ENCODE measurements at places on chromosomes 6 and 20. TPM values are rescaled to one million over a fixed set of nuclear protein-coding genes. Genes with fewer than 3 reads are reported as not detected.
A peak's percentile ranks its signal among the peaks of the same experiment; 100 is the strongest.

DNA sequence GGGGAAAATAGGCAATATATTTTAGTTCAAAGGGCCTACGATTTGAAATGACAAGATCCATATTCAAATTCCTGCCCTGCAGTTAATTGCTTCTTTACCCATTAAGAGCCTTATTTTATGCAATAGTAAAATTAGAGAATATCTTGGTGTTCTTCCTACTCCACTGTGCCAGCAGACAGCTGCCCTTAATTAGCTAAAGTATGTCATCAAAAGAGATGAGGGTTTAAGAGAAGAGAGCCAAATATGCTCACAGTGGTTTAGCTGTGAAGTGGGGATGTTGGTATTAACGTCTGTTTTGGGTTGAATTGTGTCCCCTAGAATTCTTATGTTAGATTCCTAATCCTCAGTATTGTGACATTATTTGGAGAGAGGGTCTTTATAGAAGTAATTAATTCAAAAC lies 148.1 kb downstream of the MOXD1 start:
- DNase-seq = no peak

- no peak for DNase-seq
These were observed 2.3 kb downstream of the LIN28B start for GRCh38 chr6:104959026-104959858.

- no peak for DNase-seq
These were observed 24.6 kb downstream of the MYLK4 start for GRCh38 chr6:2725999-2726567.

GRCh38 chr20:18224968-18225568 lies 63.3 kb upstream of the ZNF133 start:
- DNase-seq = peak; percentile 91

DNA sequence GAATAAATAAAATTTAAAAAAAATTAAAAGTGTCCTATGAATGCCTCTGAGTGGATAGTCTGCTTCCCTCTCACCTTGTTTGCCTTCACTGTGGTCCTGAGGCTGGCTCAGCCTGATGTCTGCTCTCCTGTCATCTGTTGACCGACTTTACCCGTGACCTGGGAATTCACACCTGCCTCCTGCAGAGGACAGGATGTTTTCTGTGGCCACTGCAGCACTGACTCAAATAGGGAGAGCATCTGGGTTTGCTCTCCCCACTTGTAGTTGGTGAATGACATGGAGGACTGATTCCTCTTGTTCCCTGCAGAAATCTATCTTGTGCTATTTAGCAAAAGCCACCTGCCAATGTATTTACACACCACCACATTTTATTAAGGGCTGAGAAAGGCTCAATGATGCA lies 52.4 kb upstream of the ERVFRD-1 start:
- DNase-seq = no peak

GRCh38 chr6:165204807-165205545 lies 104.4 kb downstream of the C6orf118 start:
- DNase-seq = no peak

GRCh38 chr6:155381673-155382337 lies 67.5 kb upstream of the TFB1M start:
- DNase-seq = no peak

DNA sequence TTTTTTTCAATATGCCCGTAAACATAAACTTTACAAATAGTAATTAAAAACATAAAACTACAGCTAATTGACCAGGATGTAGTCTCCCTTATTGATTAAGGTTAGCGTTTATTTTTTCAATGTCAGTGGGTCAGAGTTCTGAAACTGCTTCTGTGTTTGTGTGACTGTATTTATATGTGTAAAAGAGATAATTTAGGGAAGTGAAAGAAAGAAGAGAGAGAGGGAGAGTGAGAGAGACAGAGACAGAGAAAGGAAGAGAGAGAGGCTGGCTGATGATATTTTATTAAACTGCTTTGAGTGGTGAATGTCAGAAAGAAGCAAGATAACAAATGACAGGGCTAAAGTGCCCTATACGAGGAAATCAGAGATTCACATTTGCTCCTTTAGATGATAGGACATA lies 266.1 kb upstream of the PTCHD4 start:
- no peak for DNase-seq

GRCh38 chr6:109428889-109429477 lies 11.4 kb downstream of the PPIL6 start:
- no peak for DNase-seq

DNA sequence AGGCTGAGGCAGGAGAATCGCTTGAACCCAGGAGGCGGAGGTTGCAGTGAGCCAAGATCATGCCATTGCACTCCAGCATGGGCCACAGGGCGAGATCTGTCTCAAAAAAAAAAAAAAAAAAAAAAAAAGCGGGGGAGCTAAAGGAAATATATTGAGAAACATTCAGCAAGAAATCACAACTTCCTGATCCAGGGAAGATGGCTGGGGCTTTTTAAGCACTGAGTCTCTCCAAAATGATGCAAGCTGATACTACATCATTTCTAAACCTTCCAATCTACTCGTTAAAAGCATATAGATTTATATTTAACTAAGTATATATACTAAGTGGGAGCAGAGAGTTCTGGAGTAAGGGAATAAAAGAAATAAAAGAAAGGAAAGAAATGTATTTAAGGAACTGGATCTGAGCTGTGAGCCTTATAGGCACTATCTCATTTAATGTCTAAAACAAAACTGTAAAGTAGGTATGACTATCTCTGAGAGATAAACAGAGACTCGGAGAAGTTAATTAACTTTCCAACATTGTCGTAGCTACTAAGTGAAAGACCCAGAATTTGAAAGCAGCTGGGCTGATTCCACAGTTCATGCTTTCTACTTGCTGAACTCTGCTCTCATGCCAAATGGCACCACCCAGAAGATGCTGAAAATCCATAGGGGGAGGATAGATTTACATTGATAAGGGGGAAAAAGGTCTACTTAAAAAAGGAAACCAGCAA lies 215.0 kb upstream of the MARCKS start:
- no peak for DNase-seq

- no peak for DNase-seq
These were observed 443.7 kb downstream of the GJA1 start for GRCh38 chr6:121879149-121879548.

DNA sequence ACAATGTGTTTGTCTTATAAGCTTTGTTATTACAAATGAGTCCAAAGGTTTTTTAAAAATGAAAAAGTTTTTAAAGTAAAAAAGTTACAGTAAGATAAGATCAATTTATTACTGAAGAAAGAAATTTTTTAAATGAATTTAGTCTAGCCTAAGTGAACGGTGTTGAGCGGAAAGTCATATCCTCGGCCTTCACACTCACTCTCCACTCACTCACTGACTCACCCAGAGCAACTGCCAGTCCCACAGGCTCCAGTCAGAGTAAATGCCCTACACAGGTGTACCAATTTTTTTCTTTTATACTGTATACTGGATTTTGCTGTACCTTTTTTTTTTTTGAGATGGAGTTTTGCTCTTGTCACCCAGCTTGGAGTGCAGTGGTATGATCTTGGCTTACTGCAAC lies 42.7 kb upstream of the AGPAT4 start:
- no peak for DNase-seq

GRCh38 chr6:31572041-31572911 lies at the start of gene LTA:
Gene LTA, plus strand, starts transcription at chr6:31572289. Its CDS starts 454 bp downstream, at chr6:31572743.
- DNase-seq = no peak

GRCh38 chr20:4713401-4713800 lies 8.3 kb upstream of the PRND start:
- peak; percentile 33 for DNase-seq

DNA sequence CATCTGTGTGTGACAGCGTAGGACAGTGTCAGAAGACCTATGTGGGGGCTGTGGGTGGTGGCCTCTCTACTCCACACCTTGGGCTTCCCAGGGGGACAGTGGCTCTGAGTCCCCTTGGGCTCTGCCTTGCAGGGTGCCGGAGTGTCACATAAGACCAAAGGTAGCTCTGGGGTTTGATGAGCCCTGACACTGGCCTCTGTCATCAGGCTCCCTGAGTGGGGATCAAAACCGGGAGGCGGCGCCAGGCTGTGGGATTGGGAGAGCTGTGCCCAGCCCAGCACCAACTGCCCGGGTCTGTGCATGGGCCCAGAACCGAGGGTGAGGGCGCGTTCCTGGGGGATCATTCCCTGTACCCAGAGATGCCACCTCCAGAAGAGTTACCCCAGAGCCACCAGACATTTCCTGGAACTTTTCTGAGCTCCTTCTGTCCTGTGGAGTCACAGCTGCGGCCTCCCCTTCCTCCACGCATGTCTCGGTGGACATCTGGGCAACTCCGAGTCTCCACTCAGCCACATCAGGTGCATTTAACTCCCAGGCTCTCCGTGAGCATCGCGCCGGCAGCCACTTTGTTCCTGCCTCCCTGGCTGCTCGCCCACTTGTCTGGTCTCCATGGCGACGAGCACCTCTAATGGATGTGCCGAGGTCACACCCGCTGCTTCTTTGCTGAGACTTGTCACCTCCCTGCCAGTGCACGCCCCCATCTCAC lies 94.7 kb downstream of the TMEM242 start:
- no peak for DNase-seq

DNA sequence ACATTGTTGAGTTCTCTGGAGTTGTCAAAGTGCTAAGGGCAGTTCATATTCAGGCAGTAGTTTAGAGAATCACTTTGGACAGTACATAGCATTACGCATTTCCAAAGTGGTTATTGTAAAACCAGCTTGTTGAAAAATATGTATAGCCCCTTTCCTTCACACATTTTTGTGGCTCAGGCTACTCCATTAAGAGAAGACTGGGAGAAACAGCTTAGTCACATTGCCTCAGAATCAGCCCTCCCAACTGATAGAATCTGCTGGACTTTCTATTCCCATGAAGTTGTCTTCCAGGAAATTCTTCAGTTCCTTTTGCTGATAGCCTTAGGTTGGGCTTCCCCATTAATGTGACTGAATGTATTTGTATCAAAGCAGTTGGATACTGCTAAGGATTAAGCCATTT lies 39.5 kb upstream of the HDGFL1 start:
- no peak for DNase-seq

DNA sequence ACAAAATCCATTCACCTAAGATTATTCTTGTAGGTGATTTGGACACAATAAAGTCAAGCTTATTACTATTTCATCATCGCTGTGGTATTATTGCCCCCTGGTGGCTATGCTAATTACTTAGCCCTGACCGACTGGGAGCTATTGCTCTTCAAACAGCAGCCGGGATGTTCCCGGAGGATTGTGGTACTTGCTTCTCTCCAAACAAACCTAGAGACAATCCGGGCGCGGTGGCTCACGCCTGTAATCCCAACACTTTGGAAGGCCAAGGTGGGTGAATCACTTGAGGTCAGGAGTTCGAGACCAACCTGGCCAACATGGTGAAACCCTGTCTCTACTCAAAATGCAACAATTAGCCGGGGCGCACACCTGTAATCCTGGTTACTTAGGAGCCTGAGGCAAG lies 15.4 kb upstream of the STMND1 start:
- peak; percentile 53 for DNase-seq

GRCh38 chr6:106027758-106028157 lies 58.4 kb upstream of the PRDM1 start:
- no peak for DNase-seq

- DNase-seq = no peak
These were observed 97.9 kb upstream of the NEDD9 start for GRCh38 chr6:11330413-11330760.

DNA sequence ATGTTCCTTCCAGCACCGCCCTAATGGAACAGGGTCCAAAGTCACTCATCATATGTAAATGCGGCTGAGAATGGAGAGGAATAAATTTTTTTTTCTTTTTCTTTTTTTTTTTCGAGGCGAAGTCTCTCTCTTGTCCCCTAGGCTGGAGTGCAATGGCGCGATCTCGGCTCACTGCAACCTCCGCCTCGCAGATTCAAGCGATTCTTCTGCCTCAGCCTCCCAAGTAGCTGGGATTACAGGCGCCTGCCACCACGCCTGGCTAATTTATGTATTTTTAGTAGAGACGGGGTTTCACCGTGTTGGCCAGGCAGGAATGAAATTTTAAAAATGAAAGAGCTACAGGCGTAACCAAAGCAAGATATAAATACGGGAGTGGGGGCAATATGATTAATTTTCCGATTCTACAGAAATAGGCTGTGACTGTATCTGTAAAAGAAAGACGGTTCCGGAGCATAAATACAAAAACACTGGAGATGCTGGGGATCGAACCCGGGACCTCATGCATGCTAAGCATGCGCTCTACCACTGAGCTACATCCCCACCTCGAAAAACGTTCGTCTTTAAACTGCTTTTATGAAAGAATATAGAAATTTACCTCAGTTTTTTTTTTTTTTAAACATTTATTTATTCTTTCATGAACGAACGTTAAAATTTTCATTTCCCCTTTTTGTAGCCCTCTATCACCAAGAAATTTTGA lies 132.2 kb downstream of the GPX5 start:
- DNase-seq = peak; percentile 68

DNA sequence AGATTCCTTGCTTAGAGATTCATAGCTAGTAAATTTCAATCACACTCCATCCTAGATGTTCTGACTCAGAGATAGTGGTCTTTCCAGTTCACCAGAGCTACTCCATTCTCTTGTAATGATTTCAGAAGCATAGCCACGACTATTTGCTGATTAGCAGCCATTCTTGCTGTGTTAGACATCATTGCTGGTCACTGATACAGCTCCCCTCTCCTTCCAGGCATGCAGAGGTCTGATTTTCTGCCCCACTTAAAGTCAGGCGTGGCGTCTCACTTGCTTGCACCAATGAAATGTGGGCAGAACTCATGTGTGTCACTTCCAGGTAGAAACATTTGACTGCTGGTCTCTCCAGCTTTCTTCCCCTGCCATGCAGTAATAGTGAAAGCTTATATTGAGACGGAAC lies 168.9 kb upstream of the JARID2 start:
- peak; percentile 55 for DNase-seq

GRCh38 chr6:15387118-15387517 lies 141.2 kb downstream of the JARID2 start:
- no peak for DNase-seq

- DNase-seq = no peak
These were observed 547 bp downstream of the SAMD5 start for GRCh38 chr6:147508866-147509608.

DNA sequence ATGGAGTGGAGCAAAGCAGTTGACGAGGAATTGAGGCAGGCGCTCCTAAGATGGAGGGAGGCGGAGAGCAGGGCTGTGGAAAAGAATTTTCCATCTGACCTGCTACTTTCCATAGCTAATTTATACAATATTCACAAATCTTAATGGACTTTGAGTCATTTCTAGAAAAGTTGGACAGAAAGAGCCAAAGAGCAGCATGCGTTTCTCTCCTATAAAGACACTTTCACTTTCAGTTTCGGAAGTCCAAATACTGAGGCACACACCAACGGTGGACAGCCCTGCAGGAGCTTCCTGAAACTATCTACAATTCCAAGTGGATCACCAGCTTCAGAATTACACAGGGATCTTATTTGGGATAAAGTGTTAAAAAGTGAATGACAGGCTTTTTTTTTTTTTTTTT lies 43.5 kb downstream of the PANK2 start:
- no peak for DNase-seq

Gene KCNS1
- total RNA-seq = not detected

Gene PI16
- total RNA-seq = not detected

Gene SLC4A11
- 2.1 TPM for total RNA-seq

Gene PXMP4
- total RNA-seq = 3.3 TPM

Gene AVP
- not detected for total RNA-seq

Gene IDH3B
- total RNA-seq = 266 TPM

Gene EPHA7
- total RNA-seq = not detected

Gene PLCB1
- 2.5 TPM for total RNA-seq

Gene FOXA2
- total RNA-seq = 2.3 TPM

Gene PLEKHG1
- total RNA-seq = 1.7 TPM

Gene MAS1
- total RNA-seq = not detected

Gene KAT14
- total RNA-seq = 22.3 TPM

Gene CASS4
- total RNA-seq = not detected

Gene ZFP57
- total RNA-seq = not detected
